ENCODE measurements at places on chromosomes 2 and 18. TPM values are rescaled to one million over a fixed set of nuclear protein-coding genes. Genes with fewer than 3 reads are reported as not detected.
A peak's percentile ranks its signal among the peaks of the same experiment; 100 is the strongest.

TSGA10 gene
- 0.59 TPM for polyA plus RNA-seq

OTOS gene
- not detected for polyA plus RNA-seq

ALMS1 gene
- polyA plus RNA-seq: 3.8 TPM

GTF2A1L gene
- polyA plus RNA-seq: 0.43 TPM

SFT2D3 gene
- 5.6 TPM for polyA plus RNA-seq

SERPINB7 gene
- not detected for polyA plus RNA-seq

DNA sequence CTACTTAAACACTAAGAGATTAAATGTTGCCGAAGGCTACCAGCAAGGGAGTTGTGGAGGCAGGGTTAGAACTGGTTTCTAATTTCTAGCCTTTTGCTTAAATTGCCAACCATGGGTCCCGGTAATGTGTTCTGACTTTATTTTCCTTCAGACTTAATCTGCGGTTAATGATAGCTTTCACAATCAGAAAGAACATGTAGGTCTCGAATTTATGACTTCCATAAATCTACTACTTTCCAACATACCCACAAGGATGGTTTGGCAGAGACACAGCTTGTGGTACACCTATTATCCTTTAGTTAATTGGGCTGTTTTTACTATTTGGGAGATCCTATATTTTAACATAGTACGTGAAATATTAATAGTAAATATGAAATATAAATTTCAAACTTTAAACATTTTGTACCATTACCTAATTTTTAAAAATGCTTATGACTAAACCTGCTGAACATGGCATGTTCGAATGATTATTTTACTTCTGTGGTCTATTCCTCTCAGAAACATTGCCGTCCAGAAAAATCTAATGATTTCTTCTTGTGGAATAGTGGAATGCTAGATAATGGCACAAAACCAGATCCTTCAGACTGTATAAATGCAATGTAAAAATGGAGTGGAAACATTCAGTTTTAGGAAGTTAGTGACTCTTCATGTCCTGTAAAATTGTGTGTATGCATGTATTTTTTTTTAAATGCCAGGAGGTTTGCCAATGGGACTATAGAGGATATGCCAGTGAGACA lies 41.3 kb downstream of the PARD3B start:
- H3K4me1 ChIP-seq: peaks cover 4% of the 10 kb centered on the region
- no peaks in the 10 kb centered on the region for H3K27me3 ChIP-seq
- no peak for DNase-seq

- H3K27ac ChIP-seq: no peak overlapping the region
- no peak overlapping the region for H3K4me3 ChIP-seq
- H3K36me3 ChIP-seq: peaks cover 12% of the 10 kb centered on the region
- DNase-seq: no peak
Observed at GRCh38 chr2:233156001-233156400, 95.5 kb upstream of the ATG16L1 start.

DNA sequence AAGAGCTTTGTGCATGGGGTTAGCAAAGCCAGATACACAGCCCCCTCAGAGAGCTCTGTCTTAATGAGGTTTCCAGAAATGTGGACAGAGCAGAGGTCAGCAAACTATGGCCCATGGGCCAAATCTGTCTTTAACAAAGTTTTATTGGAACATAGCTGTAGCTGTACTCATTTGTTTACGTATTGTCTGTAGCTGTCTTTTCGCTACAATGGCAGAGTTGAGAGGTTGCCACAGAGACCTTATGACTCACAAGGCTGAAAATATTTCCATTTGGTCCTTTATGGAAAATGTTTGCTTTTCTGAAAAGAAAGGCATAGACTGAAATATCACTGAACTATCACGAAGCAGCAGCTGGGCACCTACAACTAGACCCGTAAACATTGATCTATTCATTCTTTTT lies 841.8 kb downstream of the SLC4A3 start:
- H3K27me3 ChIP-seq: no peaks in the 10 kb centered on the region
- H3K36me3 ChIP-seq: no peaks in the 10 kb centered on the region
- peaks cover 6% of the 10 kb centered on the region for H3K4me1 ChIP-seq
- H3K27ac ChIP-seq: no peak overlapping the region
- H3K4me3 ChIP-seq: no peak overlapping the region

DNA sequence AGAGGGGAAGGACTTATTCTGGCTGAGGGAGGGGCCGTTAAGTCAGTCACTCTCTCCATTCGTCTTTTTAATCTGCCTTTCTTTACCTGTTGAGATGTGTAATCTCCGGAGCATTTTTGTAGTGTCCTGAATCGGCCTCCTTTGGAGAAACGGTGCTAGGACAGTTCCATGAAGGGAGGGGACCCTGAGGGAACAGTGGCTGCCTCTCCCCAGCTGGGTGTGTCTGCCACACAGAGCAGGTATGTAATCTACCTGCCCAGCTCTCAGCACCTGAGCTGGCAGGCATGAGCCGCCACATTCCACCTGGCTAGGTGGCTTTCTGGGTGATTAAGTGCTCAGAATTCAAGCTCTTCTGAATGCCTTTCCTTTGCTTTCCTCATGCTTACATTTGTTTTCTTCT lies 131.2 kb downstream of the WDSUB1 start:
- peaks cover 48% of the 10 kb centered on the region for H3K4me1 ChIP-seq
- no peaks in the 10 kb centered on the region for H3K27me3 ChIP-seq
- peaks cover 31% of the 10 kb centered on the region for H3K36me3 ChIP-seq
- no peak for DNase-seq

DNA sequence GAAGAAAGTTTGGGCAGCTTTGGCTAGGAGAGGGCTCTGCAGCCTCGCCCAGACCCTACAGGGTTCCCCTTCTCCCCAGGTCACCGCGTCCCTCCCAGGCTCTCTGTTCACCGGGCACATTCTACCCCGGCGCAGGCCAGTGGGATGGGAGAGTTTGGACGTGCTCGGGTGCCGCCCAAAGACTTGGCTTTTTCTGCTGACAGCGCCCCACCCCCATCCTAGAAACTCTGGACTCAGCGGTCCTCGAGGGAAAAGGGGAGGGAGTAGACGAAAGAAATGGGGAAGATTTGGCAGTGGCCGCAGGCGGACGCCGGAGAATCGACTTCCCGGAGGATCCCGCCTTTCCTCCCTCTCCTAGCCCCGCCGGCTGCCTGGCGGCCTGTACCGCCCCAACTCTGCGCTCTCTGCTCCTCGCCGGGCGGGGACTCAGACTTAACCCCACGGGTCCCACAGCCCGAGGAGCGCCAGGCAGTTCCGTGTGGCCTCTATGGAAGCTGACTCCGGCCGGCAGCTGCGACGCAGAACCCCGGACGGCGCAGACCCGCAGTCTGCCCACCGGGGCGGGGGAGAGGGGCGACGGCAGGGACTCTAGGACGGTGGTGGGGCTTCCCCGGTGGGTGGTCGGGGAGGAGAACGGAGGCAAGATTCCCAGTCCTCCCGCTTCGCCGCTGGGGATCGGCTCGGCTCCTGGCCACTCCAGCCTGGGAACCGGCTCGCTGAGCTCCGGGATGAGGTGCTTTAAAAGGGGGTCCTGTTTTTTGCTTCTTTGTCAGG lies 863 bp upstream of the SIX2 start:
- peaks cover 16% of the 10 kb centered on the region for H3K4me1 ChIP-seq
- peaks cover 74% of the 10 kb centered on the region for H3K27me3 ChIP-seq
- H3K36me3 ChIP-seq: no peaks in the 10 kb centered on the region
- H3K4me3 ChIP-seq: peak overlapping the region; percentile 54
- H3K27ac ChIP-seq: peak overlapping the region; percentile 73
- DNase-seq: peak; percentile 80

- no peaks in the 10 kb centered on the region for H3K36me3 ChIP-seq
- DNase-seq: no peak
- H3K4me1 ChIP-seq: no peaks in the 10 kb centered on the region
Observed at GRCh38 chr2:238920601-238921001, 72.7 kb downstream of the TWIST2 start.

DNA sequence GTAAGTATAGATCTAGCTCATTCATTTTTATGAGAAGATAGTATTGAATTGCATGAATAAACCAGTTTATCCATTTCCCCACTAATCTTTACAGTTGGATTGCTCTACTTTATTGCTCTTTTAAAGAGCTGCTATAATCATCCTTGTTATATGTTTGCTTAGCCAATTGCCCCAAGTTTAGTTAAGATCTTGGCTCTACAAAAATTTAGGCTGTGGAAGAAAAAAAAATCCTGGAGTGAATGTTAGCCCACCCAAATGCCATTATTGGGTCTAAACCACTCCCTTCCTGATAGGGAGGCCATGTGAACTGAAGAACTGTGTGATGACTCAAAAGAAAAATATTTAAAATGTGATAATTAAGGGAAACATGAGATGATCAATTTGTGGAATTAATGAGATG lies 2.9 kb downstream of the ALS2 start:
- H3K4me1 ChIP-seq: peaks cover 62% of the 10 kb centered on the region
- no peak for DNase-seq
- H3K27ac ChIP-seq: no peak overlapping the region
- H3K36me3 ChIP-seq: no peaks in the 10 kb centered on the region
- H3K27me3 ChIP-seq: no peaks in the 10 kb centered on the region

GRCh38 chr2:60439219-60439974 lies 114.1 kb downstream of the BCL11A start:
- no peaks in the 10 kb centered on the region for H3K36me3 ChIP-seq
- H3K4me3 ChIP-seq: peak overlapping the region; percentile 47
- H3K27ac ChIP-seq: peak overlapping the region; percentile 79
- H3K27me3 ChIP-seq: no peaks in the 10 kb centered on the region

DNA sequence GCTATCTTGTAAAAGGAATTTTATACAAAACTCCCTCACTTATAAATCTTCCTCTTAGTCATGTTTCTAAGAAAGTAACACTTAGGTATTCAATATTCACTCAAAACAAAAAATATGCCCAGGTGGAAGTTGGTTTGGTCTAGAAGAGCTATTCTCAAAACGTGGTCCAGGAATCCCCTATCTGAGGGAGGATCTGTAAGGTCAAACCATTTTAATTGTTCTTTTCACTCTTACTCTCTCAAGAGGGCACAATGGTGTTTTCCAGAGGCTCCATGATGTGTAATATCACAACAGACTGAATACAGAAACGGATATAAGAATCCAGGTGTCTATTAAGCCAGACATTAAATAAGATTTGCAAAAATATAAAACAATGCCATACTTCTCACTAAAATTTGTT lies 9.9 kb downstream of the MOB1A start:
- no peak overlapping the region for H3K27ac ChIP-seq
- peaks cover 89% of the 10 kb centered on the region for H3K36me3 ChIP-seq
- no peaks in the 10 kb centered on the region for H3K4me1 ChIP-seq
- no peak overlapping the region for H3K4me3 ChIP-seq

DNA sequence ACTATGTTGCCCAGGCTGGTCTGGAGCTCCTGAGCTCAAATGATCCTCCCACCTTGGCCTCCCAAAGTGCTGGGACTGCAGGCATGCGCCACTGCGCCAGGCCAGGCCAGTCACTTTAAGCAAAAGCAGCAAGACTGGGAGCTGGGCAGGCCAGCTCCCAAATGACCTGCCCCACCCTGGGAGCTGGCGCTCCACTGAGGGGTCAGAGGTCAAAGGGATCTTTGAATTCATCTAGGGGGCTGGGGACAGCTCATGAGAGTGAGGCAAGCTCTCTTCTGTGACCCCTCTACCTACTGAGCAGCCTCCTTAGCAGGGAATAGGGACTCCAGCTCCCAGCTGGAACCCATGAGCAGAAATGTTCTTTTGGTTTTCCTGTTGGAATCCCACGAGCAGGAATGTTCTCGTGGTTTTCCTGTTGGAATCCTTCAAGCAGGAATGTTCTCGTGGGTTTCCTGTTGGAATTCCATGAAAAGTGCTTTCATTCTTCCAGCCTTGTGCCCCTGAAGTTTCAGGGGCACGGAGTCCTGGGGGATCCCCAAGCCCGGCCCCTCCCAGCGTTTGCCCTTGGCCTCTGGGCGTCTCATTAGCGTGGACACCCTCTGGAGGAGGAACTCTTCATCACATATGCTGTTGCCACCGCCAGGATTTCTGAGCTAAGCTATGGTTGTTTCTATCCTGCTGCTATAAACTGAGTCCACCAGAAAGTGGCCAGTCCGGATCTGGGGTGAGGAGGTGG lies 162.0 kb upstream of the HAAO start:
- H3K4me3 ChIP-seq: no peak overlapping the region
- H3K27ac ChIP-seq: peak overlapping the region; percentile 44
- no peaks in the 10 kb centered on the region for H3K27me3 ChIP-seq
- no peaks in the 10 kb centered on the region for H3K36me3 ChIP-seq
- DNase-seq: no peak
- H3K4me1 ChIP-seq: peaks cover 79% of the 10 kb centered on the region

DNA sequence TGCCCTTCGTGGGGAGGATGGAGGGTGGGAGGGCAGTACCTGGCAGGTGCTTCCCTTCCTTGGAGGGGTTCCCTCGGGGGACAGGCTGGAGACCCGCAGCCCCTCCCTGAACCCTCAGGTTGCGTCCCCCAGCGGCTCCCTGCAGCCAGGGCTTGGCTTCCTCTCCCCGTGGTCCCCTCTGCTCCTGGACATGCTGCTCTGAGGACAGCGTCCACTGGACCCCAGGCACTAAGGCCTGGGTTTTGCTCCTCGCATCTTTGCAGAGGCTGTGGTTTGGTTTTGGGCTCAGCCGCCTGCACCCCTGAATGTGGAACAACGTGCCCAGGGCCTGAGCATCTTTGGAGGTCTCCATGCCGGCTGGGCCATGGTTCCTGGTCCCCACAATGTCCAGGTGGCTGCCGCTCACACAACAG lies 133.5 kb downstream of the PTGR3 start:
- DNase-seq: no peak
- no peaks in the 10 kb centered on the region for H3K36me3 ChIP-seq
- no peak overlapping the region for H3K4me3 ChIP-seq

DNA sequence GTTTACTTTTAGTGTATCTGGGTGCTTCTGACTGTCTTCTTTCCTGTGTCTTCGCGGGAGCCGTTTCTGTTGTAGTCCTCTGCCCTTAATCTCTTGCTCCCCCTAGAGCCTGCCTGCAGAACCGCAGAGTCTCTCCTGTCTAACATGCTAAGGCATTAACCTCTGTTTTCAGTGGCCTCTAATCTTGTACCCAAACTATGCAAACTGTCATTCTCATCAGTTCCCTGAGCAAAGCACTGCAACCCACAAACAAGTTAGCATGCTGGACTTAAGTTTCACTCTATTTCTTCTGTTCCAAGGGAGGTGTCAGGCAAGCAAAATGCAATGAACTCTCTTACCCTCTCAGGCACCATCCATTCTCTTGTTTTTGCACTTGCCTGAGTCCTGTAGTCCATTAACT lies 138.4 kb downstream of the OTX1 start:
- DNase-seq: no peak
- no peak overlapping the region for H3K27ac ChIP-seq
- no peak overlapping the region for H3K4me3 ChIP-seq
- H3K4me1 ChIP-seq: no peaks in the 10 kb centered on the region
- no peaks in the 10 kb centered on the region for H3K36me3 ChIP-seq

DNA sequence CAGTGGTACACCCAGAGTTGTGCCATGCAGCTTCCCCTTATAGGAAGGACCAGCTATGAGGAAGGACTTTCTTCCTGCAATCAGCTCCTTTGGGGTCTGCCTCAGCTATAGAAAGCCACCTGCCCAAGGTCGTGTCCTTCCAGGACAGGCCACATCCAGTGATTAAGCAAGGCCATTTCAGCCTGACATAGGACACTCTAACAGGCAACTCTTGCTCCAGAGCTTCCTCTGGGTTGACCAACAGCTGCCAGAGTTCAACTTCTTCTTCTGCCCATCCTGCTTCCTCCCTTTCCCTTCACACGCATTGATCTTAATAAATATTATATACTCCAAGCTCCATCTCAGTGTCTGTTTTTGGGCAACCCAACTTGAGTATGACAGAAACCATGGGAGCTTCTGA lies 12.8 kb downstream of the LRP2 start:
- no peak overlapping the region for H3K27ac ChIP-seq
- no peak overlapping the region for H3K4me3 ChIP-seq
- H3K27me3 ChIP-seq: no peaks in the 10 kb centered on the region
- DNase-seq: no peak

Measured in heart right ventricle (tissue), 16 donors.